HCT116 (cell line): ENCODE measurements at places on chromosomes 5 and 9.

DNA sequence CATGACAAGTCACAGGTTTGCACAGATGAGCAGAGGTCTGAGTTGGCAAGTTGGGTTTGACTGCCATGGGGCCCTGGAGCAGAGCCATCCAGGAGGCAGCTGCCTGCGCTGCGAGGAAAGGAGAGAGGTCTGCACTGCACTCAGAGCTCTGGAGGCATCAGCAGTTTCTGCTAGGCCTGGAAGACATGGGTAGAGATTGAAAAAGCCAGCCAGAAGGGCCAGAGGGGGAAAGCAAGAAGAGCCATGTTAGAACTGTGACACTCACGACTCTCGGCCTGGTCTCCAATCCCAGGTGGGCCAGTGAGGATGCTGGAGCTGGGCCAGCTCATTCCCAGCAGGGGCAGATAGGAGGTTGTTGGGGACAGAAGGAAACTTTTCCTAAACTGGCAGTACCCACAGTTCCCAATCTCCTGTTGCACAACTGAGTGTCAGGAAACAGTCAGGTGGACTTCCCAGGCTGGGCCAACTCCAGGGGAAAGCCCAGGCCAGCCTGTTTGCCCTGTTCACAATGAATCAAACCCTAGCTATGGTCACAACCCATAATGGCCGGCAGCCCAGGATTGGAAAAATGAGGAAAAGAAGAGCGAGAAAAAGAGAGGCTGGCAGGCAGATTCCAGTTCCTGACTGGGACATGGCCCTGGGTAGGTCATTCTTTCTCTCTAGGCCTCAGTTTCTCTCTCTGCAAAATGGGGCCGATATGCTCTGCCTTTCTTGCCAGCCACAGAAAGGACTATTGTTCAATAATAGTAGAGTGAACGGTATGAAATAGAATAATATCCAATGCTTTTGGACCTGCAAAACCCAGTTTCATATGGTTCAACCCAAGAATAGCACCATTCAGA is 7.8 kb upstream of the ORM1 start:
- H3K4me3 ChIP-seq: no peak overlapping the region
- H3K36me3 ChIP-seq: no peaks in the 10 kb centered on the region
- no peak for DNase-seq
- no peak overlapping the region for H3K27ac ChIP-seq
- no peaks in the 10 kb centered on the region for H3K27me3 ChIP-seq
- H3K4me1 ChIP-seq: no peaks in the 10 kb centered on the region

DNA sequence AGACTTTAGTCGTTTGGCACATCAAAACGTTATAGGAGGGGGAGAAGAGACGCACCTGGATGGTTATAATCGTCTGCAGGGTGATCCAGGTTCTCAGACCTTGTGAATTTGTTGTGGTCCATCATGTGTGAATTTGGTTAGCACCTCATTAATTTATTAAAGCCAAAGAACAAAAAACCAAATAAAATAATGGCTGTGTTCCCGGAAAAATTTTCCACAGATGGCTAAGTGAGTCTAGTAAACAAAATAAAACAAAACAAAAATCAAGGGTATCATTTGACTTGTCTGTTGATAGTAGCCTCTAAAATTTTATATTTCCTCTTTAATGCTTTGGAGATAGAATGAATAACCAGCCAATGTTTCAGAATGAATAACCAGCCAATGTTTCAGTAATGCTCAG is 119.7 kb downstream of the ACTBL2 start:
- peaks cover 44% of the 10 kb centered on the region for H3K4me1 ChIP-seq
- no peak overlapping the region for H3K27ac ChIP-seq
- no peak overlapping the region for H3K4me3 ChIP-seq

DNA sequence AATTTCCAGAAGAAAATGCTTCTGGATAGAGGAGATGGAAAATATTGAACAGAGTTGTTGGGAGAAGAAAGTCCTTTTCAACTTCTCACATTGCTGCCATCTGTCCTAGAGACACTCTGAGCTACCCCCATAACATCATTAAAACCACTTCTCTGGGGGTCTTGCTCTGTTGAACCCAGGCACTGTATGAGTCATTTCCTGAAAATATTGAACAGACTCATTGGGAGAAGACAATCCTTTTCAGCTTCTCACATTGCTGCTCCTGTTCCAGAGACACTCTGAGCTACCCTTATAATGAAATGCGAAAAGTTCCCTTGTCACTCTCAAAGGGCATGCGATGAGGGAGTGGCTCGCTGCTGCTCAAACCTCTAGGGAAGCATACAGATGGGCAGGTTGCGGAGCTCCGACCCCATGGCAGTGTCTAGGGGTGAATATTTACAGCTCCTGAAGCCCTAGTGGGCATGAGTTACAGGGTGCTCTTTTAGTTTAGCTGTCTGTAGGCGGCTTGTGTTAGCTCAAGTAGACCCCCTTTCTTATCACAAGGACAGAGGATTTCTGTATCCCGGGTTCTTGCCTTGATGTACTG is 90.7 kb downstream of the CDKN2A start:
- H3K4me3 ChIP-seq: no peak overlapping the region
- DNase-seq: no peak
- H3K4me1 ChIP-seq: no peaks in the 10 kb centered on the region
- H3K27me3 ChIP-seq: no peaks in the 10 kb centered on the region
- H3K36me3 ChIP-seq: no peaks in the 10 kb centered on the region
- no peak overlapping the region for H3K27ac ChIP-seq

GRCh38 chr5:113245427-113246225 is 189.2 kb downstream of the TSSK1B start:
- H3K36me3 ChIP-seq: no peaks in the 10 kb centered on the region
- no peak overlapping the region for H3K4me3 ChIP-seq
- DNase-seq: no peak
- no peaks in the 10 kb centered on the region for H3K27me3 ChIP-seq

- peak overlapping the region; percentile 58 for H3K27ac ChIP-seq
- peaks cover 22% of the 10 kb centered on the region for H3K4me1 ChIP-seq
- H3K4me3 ChIP-seq: peak overlapping the region; percentile 80
- H3K36me3 ChIP-seq: peaks cover 21% of the 10 kb centered on the region
- no peak for DNase-seq
These were observed 525 bp downstream of the SRP19 start for GRCh38 chr5:112861638-112861985.

DNA sequence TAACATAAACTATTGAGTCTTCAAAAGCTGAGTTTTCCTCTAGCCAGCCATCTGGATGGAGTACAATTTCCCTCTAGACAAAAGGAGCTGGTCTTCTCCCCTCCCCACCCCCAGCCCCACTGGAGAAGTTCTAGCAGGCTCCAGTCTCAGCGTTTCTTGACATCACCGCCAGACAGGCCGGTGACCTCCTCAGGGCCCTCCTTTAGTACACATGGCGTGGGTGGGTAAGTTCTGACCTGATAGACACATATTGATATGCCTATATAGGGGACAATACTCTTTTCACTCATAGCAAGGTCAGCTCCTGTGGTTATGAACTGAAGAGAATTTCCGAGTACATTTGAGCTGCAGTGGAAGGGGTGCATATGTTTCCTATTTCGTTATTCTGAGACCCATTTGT is 27.2 kb downstream of the DNAI1 start:
- no peaks in the 10 kb centered on the region for H3K36me3 ChIP-seq
- H3K27ac ChIP-seq: no peak overlapping the region
- DNase-seq: no peak
- H3K4me1 ChIP-seq: peaks cover 5% of the 10 kb centered on the region; the same call in 1 of the 2 replicates
- H3K27me3 ChIP-seq: peaks cover 4% of the 10 kb centered on the region; the same call in 1 of the 2 replicates

DNA sequence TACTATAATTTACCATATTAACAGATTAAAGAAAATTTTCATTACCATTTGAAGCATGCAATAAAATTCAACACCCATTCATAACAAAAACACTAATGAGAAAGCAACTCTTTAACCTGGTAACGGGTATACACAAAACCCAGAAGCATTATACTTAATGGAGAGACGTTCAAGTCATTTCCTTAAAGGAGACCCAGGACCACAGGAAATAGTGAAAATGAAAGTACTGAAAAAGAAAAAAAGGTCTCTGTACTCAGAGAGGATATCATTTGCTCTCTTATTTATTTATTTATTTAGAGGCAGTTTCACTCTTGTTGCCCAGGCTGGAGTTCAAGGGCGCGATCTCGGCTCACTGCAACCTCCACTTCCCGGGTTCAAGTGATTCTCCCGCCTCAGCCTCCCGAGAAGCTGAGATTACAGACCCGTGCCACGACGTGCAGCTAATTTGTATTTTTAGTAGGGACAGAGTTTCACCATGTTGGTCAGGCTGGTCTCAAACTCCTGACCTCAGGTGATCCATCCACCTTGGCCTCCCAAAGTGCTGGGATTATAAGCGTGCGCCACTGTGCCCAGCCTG is 61.6 kb downstream of the SETX start:
- DNase-seq: no peak
- no peaks in the 10 kb centered on the region for H3K27me3 ChIP-seq
- no peak overlapping the region for H3K27ac ChIP-seq
- no peak overlapping the region for H3K4me3 ChIP-seq
- peaks cover 39% of the 10 kb centered on the region for H3K36me3 ChIP-seq
- no peaks in the 10 kb centered on the region for H3K4me1 ChIP-seq

DNA sequence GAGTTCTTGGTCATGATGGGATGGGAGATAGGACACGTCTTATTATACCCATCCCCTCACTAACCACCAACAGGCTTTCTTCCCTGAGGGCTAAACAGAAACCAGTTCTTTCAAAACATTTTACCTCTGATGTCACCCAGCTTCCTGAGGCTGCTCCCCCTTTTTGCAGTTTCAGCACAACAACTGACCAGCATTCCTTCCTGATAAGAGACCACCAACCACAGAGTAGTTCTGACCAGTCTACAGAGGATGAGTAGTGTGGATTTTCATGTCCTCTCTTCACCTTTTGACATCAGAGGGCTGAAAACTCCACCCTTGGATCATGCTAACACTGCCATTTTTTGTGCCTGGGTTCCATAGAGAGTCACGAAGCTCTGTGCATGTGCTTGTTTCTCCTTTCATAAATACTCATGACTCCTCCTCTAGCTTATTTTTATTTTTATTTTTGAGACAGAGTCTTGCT is 82.6 kb downstream of the OSTF1 start:
- H3K4me1 ChIP-seq: no peaks in the 10 kb centered on the region
- no peak overlapping the region for H3K4me3 ChIP-seq
- H3K36me3 ChIP-seq: no peaks in the 10 kb centered on the region
